ENCODE measurements at places on chromosomes 5 and 9. TPM values are rescaled to one million over a fixed set of nuclear protein-coding genes. Genes with fewer than 3 reads are reported as not detected.

Gene NUTM2G
- total RNA-seq, result not detected

Gene IFNE
- not detected for total RNA-seq

Gene SLC6A3
- 0.19 TPM for total RNA-seq

Gene EQTN
- total RNA-seq, result not detected

Gene HACD4
- 0.65 TPM for total RNA-seq

Gene FOXD1
- total RNA-seq, result 0.54 TPM

Gene G3BP1
- 99.4 TPM for total RNA-seq

Gene CACNA1B
- 0.70 TPM for total RNA-seq

Gene GABBR2
- total RNA-seq, result 1.1 TPM

Gene CATSPER3
- 0.54 TPM for total RNA-seq

Gene OR2V2
- total RNA-seq, result not detected

Data from cardiac septum (tissue), 1 donor.